Stimulated activated CD4-positive, alpha-beta T cell treated with anti-CD3 and anti-CD28 coated beads, Interleukin-2, amount 100 ng/mL, for 24 hours (primary cell): ENCODE measurements at places on chromosomes 16 and 17.

GRCh38 chr16:11151885-11152629 is 103.9 kb downstream of the SOCS1 start:
- no peak for DNase-seq

DNA sequence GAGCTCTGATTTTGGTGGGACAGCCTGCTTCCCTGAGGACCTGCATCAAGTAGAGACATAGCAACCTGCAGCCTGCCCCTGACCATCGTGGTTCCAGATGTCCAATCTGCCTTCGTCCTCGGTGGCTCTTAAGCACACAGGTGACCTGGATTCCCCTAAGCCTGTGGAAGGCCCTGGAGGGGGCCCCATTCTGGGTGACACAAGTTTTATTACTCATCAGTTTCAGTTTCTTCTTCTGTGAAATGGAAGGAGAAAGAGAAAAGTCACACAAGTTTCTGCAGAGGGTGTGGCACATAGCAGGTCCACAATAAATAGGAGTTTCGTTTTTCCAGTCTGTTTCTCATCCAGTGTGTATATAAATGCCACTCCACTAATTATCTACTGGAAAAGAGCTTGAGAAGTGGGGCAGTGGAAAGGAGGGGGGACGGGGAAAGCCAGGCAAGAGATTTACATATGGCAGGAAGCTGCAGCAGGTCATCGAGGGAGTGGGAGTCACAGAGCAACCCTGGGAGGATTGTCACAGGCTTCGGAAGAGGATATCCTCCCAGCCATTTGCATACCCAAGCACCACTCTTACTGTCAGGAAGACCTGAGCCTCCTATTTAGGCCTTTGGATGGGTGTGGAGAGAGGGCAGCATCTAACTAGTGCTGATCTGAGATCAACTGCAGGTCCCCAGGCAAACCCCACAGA is 10.0 kb upstream of the NOS2 start:
- peak; percentile 40 for DNase-seq

GRCh38 chr17:38870259-38871165 is 654 bp downstream of the LASP1 start:
- DNase-seq, result peak; percentile 79

DNA sequence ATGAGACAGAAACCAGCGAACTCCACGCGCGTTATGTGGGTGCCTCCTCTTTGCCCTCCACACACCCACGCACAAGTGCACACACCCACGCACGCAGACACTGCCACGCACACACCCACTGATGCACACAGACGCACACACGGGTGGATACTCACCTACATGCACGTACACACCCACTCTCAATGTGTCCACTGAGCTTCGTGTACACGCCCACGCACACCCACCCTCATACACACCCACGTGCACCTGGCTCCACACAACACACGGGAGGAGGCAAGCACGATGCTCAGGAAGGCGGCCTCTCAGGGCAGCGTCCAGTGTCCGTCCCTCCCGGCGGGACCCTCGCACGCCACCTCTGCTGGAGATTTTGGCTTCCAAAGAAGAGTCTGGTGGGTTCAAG is 4.2 kb downstream of the RFNG start:
- DNase-seq, result no peak
